ENCODE measurements at places on chromosomes 6 and 20. TPM values are rescaled to one million over a fixed set of nuclear protein-coding genes. Genes with fewer than 3 reads are reported as not detected.

DNA sequence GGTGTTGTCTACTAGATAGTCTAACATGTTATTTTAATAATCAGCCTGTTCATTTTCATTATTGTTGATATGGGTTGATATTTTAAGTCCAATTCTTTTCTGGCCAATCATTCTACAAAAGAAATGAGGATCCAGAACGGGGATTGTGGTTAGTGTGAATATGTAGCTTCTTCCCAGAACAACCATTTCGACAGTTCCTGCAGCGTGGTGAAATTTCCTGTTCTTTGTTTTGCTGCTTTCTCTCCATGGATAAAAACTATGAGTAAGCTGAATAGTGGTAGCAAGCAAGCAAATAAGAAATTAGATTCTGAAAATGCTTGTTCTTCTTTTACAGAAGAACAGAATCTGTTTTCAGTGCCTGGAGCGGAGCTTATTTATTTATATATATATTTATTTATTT is 65.5 kb upstream of the F13A1 start:
- no peaks in the 10 kb centered on the region for H3K4me1 ChIP-seq
- no peaks in the 10 kb centered on the region for H3K36me3 ChIP-seq
- H3K27me3 ChIP-seq, result no peaks in the 10 kb centered on the region
- no peak overlapping the region for H3K27ac ChIP-seq
- DNase-seq, result no peak
- H3K4me3 ChIP-seq, result no peak overlapping the region

DNA sequence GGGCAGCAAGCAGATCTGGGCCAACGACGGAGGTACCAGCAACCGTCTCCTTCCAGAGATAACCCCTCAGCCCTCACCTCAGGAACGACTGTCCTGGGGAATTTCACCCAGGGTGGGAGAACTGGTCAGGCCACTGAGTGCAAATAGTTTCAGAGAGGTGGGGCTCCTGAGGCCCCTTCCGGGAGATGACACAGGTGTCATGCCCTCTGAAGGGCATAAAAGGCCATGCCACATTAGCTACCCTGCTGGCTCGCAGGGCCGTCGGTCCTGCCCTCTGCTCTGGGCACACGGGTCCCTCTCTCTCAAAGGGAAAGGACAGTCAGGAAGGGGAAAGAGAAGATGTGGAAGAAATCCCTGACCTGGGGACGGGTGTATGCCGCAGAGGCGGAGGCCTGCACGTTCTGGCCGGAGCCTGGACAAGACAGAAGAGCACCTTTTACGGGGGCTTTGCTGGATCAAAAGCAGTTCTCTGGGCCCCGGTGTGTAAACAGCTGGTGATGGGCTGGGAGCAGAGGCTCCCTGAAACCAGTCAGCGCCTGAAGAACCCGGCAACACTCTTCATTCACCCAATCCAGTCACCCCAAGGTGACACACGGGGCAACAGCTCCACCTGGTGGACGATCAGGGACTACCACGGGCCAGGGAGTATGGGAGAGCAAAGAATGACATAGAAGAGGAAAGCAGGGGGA is 6.4 kb upstream of the TAF8 start:
- no peaks in the 10 kb centered on the region for H3K27me3 ChIP-seq
- no peaks in the 10 kb centered on the region for H3K36me3 ChIP-seq
- H3K4me1 ChIP-seq, result peaks cover 75% of the 10 kb centered on the region
- H3K27ac ChIP-seq, result peak overlapping the region; percentile 66
- peak overlapping the region; percentile 66 for H3K4me3 ChIP-seq

The ENPP5 gene
- total RNA-seq, result not detected

The GHRH gene
- total RNA-seq, result not detected

The MEP1A gene
- not detected for total RNA-seq

DNA sequence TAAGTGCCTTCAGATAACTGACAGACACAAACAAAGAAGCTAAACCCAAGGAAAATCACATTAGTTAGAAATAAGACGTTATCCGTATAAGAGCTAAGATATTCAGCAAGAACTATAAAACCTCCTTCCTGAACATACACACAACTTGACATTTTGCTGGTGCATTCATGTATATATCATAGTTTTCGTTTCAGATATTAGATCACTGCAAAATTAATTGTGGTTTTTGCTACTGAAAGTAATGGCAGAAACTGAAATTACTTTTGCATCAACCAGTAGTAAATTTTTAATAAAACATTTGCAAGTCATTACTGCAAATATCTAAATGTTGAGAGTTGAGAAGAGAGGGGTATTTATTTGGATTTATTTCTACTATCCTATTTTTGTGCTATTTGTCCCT is 26.1 kb upstream of the KCNQ5 start:
- no peaks in the 10 kb centered on the region for H3K4me1 ChIP-seq
- no peak for DNase-seq
- H3K36me3 ChIP-seq, result no peaks in the 10 kb centered on the region
- peaks cover 26% of the 10 kb centered on the region for H3K27me3 ChIP-seq
- H3K4me3 ChIP-seq, result no peak overlapping the region
- no peak overlapping the region for H3K27ac ChIP-seq

The SLC2A10 gene
- total RNA-seq, result not detected

DNA sequence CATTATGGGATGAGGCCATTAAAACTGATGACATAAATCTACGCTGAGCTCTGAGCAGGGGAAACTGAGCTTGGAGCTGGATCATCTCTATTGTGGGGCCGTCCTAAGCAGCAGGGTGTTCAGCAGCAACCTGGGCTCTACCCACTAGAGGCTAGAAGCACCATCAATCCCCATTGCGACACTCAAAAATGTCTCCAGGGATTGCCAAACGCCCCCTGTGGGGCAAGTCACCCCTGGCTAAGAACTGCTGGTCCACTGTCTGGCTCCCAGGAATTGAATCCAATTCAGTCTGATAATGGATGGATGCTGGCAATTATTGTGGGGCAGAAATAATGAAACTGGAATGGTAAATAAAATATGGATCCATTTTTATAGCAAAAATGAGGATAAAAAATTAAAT is 38.2 kb downstream of the PMEPA1 start:
- no peak overlapping the region for H3K4me3 ChIP-seq
- no peaks in the 10 kb centered on the region for H3K4me1 ChIP-seq

DNA sequence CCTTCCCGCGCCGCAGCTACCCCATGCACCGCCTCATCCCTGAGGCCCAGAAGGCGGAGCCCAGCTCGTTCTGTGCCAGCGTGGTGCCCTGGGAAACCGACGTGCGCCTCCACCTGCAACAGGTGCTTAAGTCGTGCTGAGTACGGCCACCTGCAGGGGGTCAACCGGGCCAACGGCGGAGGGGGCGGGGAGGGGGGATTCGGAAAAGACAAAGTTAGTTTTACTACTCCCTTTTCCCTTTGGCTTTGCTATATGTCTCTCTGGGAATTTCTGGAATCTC is 168.9 kb downstream of the CDK19 start:
- no peak for DNase-seq
- no peak overlapping the region for H3K4me3 ChIP-seq
- no peaks in the 10 kb centered on the region for H3K27me3 ChIP-seq
- H3K36me3 ChIP-seq, result peaks cover 44% of the 10 kb centered on the region

- no peaks in the 10 kb centered on the region for H3K36me3 ChIP-seq
- peaks cover 5% of the 10 kb centered on the region for H3K27me3 ChIP-seq
- H3K4me3 ChIP-seq, result no peak overlapping the region
- no peaks in the 10 kb centered on the region for H3K4me1 ChIP-seq
- H3K27ac ChIP-seq, result no peak overlapping the region
These were observed 59.3 kb downstream of the KIF6 start for GRCh38 chr6:39665861-39666260.

DNA sequence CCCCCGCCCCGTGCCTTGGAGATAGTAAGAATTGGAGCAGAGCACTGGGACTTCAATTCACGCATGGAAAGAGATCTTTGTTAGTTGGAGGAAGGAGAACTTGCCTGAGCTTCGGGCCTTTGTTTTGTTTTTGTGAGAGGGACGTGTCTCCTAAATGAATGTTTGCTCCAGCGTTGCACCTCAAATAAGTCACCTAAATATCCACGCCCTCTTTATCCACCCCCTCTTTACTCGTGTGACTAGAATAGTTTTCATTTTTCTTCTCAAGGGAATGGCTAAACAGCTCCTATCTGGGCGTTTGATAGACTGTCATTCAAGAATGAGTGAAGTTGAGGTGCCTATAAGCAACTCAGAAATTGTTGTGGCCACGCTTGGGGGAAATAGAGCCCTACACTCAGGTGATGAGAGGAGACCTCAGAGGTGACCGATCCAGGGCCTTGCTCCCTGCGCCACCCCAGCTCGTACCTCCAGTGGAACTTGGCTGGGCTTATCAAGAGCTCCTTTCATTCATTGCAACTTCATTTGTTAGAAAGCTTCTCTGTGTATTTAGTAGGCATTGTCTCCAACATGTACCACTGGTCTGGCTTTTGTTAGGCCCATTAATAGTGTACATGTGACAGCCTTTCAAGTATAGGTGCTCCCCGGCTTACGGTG is 861 bp downstream of the PCMTD2 start:
- H3K27me3 ChIP-seq, result peaks cover 4% of the 10 kb centered on the region
- H3K36me3 ChIP-seq, result peaks cover 22% of the 10 kb centered on the region
- peak overlapping the region; percentile 86 for H3K4me3 ChIP-seq
- H3K4me1 ChIP-seq, result peaks cover 44% of the 10 kb centered on the region

DNA sequence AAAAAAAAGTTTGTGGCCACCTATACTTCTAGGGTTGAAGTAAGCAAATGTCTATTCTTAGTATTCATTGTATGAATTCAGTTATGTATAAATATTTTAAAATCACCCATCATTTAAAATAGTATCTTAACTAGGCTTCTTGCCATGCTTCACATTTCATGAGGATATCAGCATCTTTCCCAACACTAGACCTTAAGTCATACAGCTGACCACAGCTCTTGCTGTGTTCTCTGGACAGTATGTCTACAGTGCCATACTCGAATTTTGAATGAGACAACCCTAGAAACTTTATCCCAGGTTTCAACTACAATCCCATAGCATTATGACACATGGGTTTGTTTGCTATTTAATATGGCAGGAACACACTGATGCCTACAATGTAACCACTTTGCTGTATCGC is 5.2 kb downstream of the TXNDC5 start:
- no peak overlapping the region for H3K4me3 ChIP-seq
- H3K27me3 ChIP-seq, result no peaks in the 10 kb centered on the region
- H3K27ac ChIP-seq, result no peak overlapping the region
- H3K4me1 ChIP-seq, result peaks cover 10% of the 10 kb centered on the region

DNA sequence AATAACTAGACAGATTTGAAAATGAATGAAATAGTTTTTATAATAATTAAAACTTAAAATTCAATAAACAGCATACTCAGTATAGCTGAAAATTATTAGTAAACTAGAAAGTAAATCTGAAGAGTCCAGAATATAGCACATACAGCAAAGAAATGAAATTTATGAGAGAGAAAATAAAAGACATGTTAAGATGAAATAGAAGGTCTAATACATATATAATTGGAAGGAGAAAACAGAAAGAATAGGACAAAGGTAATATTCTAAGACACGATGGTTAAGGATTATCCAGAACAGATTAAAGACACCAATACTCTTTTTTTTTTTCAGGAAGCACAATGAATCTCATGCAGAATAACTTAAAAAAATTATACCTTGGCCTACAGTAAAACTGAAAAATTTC is 69.0 kb downstream of the SESN1 start:
- peaks cover 6% of the 10 kb centered on the region for H3K4me1 ChIP-seq
- H3K4me3 ChIP-seq, result no peak overlapping the region
- H3K27ac ChIP-seq, result no peak overlapping the region
- DNase-seq, result no peak

DNA sequence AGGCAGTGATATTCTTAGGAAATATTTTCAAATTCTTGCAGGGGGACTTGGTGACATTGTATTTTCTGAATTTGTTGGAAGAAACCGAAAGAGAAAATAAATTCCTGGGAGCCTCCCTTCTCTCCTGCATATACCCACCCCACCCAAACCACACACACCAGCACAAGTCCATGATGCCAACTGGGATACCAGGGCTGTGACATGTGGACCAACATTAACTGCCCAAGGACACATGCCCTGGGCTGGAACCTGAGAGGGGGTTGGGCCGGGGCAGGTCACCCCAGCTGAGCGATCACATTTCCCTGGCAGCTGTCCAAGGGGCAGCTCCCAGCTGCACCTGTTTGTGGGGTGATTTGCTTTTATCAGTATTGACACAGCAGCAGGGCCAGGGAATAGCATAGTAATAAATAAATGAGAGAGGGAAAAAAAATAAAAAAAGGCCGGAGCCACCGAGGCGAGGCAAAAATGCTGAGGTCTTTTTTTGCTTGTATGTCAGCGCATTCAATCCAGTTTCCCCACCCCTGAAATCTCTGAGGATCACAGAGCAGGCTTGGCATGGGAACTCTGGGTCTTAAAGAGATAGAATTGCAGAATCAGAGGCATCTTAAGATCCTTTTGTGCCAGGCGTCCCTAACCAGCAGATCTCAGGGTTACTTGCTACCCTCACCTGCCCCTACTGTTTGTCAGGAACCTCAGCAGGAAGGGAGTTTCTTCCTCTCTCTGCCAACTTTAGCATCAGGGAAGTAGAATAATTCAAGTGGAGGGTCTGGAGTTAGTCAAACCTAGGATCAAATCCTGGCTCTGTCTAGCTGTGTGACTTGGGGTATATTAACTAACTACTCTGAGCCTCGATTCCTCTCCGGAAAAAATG is 66.5 kb upstream of the PIM1 start:
- peak overlapping the region; percentile 80 for H3K27ac ChIP-seq
- no peaks in the 10 kb centered on the region for H3K27me3 ChIP-seq
- no peak for DNase-seq
- peaks cover 34% of the 10 kb centered on the region for H3K4me1 ChIP-seq
- H3K4me3 ChIP-seq, result peak overlapping the region; percentile 72
- no peaks in the 10 kb centered on the region for H3K36me3 ChIP-seq

- DNase-seq, result no peak
- H3K4me1 ChIP-seq, result no peaks in the 10 kb centered on the region
- H3K4me3 ChIP-seq, result no peak overlapping the region
- no peaks in the 10 kb centered on the region for H3K36me3 ChIP-seq
- H3K27ac ChIP-seq, result no peak overlapping the region
- H3K27me3 ChIP-seq, result no peaks in the 10 kb centered on the region
These were observed 56.3 kb upstream of the PRL start for GRCh38 chr6:22353101-22353500.

DNA sequence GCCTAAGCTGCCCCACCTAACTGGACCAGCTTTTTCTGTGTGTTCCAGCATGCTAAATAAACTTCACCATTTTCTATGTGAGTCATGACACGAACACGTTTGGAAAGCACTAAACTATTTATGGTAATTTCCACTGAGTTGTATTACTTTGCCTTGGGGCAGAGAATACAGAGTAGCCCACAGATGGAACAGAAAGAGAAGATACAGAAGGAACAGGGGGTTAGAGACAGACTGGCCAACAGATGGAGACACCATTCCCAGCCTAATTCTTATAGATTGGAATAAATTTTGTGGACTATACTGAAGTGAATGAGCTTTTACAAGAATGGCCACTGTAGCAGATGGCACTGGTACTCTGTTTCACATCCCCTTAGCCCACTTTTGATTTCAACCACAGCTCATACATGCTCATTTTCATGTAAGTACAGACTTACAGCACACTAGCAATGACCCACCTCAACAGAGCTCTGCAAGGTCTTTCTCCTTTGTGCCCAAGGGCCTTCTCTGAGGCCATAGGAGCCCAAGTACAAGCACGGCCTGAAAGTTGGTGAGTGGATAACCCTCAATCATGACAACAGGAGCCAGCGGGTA is 13.1 kb upstream of the NT5DC1 start:
- DNase-seq, result no peak
- H3K4me1 ChIP-seq, result peaks cover 45% of the 10 kb centered on the region
- peaks cover 13% of the 10 kb centered on the region for H3K27me3 ChIP-seq
- no peak overlapping the region for H3K27ac ChIP-seq
- no peaks in the 10 kb centered on the region for H3K36me3 ChIP-seq

- no peaks in the 10 kb centered on the region for H3K27me3 ChIP-seq
These were observed 233.6 kb downstream of the SMOC2 start for GRCh38 chr6:168674595-168674994.

The LAMP5 gene
- not detected for total RNA-seq

GRCh38 chr6:96110878-96111277 is 95.1 kb downstream of the FUT9 start:
- no peak overlapping the region for H3K27ac ChIP-seq
- no peaks in the 10 kb centered on the region for H3K4me1 ChIP-seq
- no peaks in the 10 kb centered on the region for H3K36me3 ChIP-seq
- H3K4me3 ChIP-seq, result no peak overlapping the region

The SYCP2L gene
- total RNA-seq, result 0.11 TPM

The SLC22A7 gene
- total RNA-seq, result not detected
